ENCODE measurements at places on chromosomes 16 and 17.

- DNase-seq, result no peak
These were observed 1002.9 kb downstream of the KCNJ18 start for GRCh38 chr17:22695228-22695619.

GRCh38 chr16:30380803-30381208 lies 1.6 kb downstream of the SEPTIN1 start:
- no peak for DNase-seq

DNA sequence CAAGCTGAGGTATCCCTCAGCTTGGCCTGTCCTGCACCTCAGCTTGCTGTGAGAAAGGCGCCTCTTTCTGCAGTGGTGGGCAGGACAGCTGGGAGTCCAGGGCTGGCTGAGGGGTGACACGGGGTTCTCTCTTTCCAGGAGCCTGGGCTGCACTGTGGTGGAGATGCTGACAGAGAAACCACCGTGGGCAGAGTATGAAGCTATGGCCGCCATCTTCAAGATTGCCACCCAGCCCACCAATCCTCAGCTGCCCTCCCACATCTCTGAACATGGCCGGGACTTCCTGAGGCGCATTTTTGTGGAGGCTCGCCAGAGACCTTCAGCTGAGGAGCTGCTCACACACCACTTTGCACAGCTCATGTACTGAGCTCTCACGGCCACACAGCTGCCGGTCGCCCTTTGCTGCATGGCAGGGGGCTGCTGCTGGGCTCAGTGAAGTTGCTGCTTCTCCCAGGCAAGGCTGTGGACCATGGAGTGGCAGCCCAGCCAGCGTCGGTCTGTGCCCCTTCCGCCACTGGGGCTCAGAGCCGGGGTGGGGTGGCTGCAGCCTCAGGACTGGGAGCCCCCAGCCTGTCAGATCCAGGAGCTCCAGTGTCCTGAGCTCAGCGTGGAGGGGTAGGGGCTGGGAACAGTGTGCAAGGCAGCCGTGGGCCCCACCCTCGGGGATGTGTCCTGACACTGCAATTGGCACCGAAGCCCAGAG lies 6.4 kb downstream of the LIMD2 start:
- no peak for DNase-seq

DNA sequence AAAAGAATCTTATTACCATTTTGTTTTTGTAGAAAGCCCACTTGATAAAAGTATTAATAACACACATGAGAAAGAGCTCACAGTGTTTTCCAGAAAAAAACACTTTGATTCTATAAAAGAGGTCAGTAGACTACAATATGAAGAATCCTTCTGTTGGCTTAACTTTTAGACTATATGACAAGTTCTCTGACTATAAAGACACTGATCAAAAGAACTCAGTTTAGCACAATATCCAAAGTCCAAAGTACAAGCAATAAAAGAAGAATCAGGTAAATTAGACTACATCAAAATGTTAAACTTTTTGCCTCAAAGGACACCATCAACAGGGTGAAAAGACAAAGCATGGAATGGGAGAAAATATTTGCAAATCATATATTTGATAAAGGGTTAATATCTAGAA lies 11.2 kb upstream of the SMG1 start:
- DNase-seq, result no peak

- DNase-seq, result no peak
These were observed 13.5 kb downstream of the COX10 start for GRCh38 chr17:14082848-14083247.

All from hindlimb muscle (tissue), 1 donor.